NCI-H1436 treated with DMSO at 0.1 percent for 48 hours (cell line): ENCODE measurements at places on chromosomes 5 and 9.

GRCh38 chr9:84903963-84904362 lies 234.4 kb downstream of the NTRK2 start:
- DNase-seq, result no peak

DNA sequence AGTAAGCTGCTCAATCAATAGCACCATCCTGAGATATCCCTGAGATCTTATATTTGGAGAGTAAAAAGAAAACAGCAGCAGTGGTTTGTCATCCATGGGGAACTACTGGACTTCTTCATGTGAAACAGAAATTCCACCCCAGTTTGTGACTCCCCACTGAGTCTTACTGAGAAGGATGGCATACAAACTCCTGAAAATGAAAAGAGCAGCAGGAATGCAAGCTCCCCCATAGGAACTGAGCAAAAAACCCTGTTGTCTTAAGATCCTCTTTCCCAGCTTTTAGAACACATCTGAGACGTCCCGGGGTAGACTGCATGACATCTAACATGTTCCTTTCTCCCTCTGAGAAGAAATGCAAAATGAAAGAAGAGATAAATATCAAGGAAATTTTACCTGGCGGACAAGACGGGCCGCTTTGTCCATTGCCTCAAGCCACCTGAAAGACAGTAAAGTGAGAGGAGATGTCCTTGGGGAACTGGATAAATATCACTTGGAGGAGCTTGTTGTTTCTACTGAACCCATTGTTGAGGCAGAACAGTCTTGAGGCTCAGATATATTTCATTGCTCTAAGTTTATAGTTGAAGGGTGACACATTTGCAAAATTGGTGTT lies 117.1 kb downstream of the NUDT12 start:
- DNase-seq, result no peak

DNA sequence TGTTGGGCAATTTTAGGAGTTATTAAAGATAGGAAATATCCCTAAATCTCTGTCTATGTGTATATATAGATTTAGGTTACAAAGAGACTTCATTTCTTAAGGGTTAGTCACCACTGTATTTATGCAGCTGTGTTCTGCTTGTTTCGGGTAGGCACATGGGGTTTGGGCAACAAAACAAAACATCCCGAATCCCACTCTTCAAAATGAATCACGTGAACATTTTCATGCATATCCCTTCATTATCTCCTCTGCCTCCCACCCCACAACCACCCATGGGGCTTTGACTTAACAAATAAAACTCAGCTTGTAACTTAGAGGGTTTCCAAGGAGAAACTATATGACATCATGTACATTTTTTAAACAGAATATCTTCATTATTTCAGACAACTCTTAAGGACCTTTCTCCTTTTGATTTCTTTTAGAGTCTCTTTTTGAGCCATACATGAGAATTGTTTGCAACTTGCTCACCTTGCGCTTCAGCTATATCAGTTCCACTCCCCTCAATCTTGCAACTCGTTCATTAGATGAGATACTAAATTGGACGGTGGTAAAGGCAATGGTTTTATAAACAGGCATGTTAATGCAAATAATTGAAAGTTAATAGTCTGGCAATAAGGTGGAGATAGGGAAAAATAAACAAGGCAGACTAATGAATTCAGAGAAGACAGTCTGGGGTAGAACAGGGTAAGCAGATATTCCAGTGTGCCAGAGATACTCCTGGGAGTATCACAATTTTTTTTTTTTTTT lies 136.7 kb downstream of the CD180 start:
- no peak for DNase-seq

DNA sequence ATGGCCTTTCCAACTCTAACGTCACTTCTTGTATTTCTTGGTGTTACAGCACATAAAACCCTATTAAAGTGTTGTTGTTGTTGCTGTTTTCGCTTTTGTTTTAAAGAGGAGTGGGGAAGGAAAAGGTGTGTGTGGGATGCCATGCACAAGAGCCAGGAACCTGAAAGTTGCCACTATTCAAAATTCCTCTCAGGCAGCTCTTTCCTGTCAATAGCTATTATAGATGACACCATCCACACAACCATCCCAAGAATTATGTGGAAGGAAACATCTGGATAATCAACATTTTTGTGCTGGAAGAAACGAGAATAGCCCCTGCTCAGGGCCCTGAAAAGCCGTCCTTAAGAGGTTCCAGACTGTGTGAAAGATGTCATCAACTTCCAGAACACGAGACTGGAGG lies 79.3 kb downstream of the SHB start:
- DNase-seq, result no peak

DNA sequence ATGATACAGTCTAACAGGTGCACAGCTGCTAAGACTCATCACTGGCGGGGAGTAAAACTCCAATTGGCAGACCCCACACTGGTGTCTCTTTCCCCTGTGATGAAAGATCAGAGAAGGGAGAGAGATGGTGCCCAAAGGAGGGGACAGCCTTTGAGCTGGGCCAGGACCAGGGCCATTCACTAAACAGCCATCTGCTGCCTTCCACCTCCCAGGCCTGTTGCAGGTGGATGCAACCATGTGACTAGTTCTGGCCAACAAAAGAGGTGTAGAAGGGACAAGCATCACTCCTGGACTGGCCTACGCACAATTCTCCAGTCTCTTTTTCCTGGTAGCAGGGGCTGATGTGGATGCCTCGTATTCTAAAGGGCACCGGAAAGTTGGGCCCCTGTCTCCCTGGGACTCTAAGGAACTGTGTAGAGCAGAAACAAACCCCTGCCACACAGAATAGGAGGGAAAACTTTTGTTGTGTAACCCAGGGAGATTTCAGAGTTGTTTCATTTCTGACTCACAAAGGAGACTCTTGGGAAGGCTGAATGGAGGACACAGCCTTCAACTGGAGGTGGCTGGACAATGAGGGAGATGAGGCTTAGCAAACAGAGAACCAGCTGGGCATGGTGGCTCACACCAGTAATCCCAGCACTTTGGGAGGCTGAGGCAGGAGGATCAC lies 26.9 kb downstream of the TNIP1 start:
- DNase-seq, result no peak

GRCh38 chr9:114938687-114939575 lies 8.5 kb upstream of the TNFSF8 start:
- no peak for DNase-seq

DNA sequence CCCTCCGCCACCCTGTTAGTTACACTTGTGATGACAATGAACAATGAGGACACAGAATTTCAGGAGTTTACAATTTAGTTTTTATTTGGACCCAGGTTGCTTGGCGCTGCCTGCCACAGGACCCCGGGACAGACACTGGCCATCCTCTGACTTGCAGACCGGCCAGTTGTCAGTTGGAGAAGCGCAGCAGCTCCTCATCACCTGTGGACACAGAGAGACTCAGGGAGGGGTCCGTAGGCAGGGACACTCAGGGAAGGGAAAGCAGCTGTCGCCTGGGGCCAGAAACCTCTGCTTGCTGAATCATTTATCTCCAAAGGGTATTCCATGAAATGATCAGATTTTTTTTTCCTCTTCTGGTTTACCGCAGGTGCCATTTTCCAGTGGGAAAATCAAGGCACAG lies 18.0 kb downstream of the AMBP start:
- no peak for DNase-seq

- DNase-seq, result no peak
These were observed 193.7 kb downstream of the BRINP1 start for GRCh38 chr9:119175581-119175980.

DNA sequence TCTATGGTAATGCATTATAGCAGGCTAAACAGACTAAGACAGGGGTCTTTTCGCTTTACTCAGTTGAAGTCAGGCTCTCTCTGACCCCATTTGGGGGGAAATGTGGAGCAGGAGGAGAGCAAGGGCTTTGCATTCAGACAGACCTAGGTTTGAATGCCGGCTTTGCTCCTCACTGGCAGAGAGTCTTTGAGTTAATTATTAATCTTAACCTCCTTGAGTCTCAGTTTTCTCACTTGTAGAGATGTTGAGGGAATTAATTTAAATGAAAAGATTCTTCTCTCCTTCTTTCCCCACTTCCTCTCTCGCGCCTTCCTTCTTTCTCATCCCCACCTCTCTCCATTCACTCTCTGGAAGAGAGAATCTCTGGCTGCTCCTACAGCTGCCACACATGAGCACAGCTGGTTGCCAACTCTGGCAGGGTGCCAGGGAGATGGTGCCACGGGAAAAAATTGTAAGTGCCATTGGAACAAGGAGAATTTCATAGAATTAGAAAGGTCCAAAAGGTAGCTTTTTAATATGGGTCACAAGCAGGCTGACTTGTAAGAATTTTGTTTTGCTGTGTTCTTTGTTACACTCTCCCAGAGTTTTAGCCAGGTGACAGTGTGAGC lies 25.2 kb upstream of the GLRA1 start:
- DNase-seq, result no peak

- DNase-seq, result no peak
These were observed 5.2 kb downstream of the DENND1A start for GRCh38 chr9:123924727-123925126.

GRCh38 chr9:121860744-121861143 lies 209.3 kb downstream of the DAB2IP start:
- no peak for DNase-seq

DNA sequence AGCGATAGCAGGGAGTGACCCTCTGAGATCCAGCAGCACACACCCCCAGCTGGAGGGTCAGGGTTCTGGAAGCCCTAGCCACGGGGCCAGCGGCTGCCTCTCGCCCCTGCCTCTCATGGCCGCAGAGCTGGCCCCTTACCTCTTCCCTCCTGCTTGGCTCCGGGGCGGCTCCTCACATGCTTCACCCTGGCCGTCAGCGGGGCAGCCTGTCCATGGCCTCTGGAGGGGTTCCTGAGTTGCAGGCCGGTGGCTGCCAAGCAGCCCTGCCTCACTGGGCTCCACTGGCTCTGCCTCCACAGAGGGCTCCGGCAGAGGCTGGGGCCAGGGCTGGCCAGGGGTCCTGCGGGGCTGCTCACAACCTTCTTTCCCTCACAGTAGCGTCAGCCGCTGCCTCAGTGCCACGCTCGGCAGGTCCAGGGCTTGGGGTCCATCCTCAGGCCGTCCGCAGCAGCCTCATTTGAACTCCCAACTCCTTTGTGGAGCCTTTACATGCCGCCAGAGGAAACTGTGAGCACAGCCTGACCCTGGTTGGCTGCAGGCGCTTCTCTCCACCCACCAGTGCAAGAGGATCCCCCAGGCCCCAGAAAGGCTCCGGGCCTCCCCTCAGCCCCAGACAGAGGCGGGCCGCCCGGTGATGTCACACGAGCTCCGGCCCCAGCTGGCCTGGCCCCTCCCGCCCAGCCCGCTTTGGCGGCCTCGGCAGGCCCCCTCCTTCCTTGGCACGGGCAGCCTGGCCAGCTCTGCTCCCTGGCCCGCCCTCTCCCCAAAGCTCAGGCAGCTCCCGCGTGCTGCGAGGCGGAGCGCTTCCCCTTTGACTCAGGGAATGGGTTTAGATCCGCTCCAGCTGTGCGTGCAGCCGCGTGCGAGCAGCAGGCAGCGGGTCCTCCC lies at the start of gene ANGPTL2:
Gene ANGPTL2, minus strand, starts transcription at position 460 of the 888 bp plus-strand sequence. CDS start 13,904 bp downstream, outside the sequence.
- no peak for DNase-seq

GRCh38 chr5:175377816-175378215 lies 66.2 kb downstream of the DRD1 start:
- DNase-seq, result no peak

DNA sequence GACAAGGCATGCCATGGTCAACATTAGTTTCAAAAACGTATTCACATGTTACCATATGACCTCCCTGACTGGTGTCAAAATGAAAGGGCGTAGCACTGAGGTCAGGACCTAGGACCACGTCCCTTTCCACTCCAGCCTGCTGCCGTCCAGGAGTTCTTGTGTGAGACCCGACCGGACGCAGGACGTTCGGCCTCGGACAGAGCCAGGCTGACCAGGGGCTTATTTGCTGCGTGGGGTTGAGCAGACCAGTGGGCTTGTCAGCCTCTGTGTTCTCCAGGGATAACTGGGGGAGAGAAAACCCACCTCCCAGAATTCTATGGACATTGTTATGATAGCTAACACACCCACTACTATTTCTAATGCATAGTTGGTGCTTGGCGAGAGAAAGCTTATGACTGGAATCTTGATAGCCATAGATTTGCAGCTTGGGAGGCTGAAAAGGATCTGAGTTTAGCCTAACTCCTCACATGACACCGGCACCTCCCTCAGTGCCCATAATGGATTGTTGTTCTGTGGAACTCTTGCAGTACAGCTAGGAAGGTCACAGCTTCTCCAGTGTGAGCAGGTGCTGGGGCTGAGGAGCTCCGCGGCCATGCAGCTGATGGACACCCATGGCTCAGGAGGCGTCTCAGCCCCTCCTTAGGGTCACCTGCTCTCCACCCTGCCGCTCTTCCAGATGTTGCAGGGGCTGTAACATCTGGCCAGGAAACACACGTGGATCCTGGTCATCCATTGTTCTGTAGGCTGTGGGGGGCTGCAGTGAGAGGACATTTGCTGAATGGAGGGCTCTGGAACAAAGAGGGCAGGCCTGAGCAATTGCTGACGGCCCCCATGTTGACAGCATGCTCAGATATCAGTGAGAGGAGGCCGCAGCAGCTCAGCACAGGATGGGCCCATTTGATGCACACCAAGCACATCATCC lies 368.4 kb downstream of the IRX2 start:
- DNase-seq, result no peak

- DNase-seq, result no peak
These were observed 116.0 kb upstream of the LRRTM2 start for GRCh38 chr5:138990986-138991590.

- no peak for DNase-seq
These were observed 124.4 kb downstream of the NFIB start for GRCh38 chr9:14189578-14189977.

DNA sequence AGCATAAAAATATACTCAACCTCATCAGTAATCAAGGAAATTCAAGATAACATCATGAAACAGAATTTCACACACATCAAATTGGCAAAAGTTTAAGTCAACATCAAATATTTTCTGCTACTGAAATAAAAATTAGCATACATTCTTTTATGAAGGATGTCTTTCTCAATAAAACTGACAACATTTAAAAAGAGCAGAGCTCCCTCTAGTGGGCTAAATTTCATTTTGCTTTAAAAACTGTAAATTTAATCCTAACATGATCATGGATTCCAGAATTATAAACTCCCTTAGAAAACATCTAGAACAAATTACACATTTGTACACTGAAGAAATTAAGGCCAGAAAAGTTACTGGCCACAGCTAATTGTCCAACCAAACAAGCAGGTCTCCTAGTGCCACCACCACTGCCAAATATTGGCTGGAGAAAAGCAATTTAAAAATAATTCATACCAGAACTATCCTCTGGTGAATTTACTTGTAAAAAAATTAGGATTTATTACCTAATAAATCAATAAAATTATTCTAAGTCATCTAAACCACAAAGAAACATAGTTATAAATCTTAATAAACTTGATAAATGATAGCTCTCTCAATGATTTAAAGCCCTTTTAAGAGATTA lies 31.2 kb downstream of the DEPDC1B start:
- no peak for DNase-seq
